ENCODE measurements at places on chromosomes 12 and 14.

DNA sequence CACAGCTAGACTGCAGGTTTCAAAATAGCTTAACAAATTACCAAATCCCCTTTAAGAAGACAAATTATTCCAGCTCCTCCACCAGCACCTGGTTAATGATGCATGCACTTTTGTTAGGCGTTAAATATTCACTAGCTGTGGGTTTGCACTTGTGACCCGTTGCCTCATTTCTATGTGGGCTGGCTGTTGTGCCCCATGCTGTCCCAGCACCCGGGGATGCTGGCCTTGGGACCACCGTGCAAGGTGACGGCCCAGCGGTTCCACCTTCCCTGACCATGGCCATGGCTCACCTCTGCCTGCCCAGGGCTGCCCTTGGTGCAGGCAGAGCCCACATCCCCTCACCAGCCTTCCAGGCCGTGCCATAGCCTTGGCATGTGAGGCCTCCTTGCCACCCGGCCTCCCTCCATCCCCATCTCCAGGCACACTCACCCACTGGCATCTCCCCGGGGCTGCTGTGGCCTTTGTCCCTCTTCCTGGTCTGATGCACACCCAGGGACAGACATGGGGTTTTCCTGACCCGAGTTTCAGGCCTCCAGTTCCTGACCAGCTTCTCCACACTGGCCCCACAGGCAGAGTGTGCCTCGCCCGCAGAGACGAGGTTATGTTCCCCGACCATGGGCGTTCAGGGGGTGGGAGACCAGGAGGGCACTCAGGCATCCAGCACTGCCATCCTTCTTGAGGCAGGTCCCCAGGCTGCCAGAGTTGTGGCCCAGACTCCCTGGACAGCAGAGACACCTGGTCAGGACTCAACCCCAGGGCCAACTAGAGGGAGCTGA is 20.3 kb upstream of the C14orf180 start:
- DNase-seq = no peak

DNA sequence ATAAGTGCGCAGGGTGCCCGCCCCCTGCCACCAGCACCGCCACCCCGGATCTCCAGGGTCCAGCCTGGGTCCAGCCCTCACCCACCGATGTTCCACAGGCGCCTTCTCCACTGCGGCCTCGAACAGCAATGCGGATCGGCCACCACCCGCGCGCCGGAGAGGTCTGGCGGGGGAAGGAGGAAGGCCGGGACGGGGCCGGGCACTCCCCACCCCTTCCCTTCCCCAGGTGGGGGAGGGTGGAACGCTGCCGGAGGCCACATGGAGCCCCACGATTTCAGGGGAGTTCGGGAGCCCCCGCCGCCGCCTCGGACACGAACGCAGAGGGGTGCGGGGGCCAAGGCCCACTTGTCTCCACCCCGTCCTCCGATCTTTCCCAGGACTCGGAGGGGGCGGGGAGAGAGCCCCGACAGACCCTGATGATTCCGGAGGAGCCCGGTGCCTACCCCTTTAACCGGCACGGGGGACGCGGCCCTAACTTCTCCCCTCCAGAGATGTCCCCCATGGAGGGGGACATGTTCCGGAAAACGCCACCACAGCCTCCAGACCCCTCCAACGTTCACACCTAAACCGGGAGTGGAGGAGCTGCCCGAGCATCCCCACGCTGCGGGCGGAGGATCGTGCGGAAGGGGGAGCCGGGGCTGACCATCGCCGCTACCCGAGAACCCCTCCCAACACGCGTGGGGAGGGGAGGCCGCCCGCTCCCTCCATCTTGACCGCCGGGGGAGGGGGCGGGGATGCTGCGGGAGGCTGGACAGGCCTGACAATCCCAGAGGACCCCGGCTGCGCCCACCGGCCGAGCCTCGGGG is 1.1 kb downstream of the ATXN2 start:
- DNase-seq = no peak

- DNase-seq = no peak
These were observed 17.3 kb upstream of the TMPRSS12 start for GRCh38 chr12:50825372-50825838.

DNA sequence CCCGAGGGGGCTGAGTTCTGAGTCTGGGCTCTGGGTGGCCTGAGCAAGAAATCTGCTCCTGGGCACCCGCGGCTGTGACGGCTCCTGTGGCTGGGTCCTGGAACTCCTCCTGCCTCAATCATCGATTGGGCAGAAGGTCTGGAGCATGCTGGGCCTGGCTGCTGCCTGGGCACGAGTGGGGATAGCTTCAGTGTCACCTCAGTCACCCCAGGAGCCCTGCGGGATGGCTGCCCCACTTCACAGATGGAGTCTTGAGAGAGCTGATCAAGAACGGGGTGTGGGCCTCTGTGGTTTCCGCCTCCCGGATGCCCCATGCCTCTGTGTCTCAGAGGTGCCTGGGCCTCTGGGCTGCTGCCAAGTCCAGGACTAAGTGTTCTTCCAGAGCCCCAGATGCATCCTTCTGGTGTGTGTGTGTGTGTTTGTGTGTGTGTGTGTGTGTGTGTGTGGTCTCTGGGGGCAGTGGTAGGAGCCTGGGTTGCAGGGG is 185.6 kb upstream of the C14orf180 start:
- DNase-seq = peak; percentile 79

DNA sequence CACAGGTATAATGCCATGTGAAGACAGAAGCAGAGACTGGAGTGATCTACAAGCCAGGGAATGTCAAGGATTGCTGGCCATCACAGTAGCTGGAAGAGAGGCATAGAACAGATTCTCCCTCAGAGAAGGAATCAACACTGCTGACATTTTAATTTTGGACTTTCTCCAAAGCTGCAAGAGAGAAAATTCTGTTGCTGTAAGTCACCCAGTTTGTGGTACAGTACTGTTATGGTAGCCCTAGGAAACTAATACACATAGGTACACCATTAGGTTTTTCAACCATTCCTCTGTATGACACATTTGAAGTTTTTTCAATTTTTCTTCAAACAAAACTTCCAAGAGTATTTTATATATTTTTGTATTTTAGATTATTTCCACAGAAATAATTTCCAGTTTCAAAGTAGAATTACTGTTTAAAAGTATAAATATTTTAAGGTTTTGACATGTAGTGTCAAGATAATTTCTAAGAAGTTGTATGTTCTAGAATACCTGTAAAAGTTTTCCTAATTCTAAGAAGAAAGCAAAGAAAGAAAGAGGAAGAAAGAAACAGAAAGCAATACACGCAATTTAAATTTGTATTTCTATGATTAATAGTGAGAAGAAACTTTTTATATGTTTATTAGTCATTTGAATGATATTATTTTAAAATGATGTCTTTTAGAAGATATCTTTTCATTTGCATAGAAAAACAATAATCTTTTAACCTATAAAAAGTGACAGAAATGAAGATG is 64.9 kb upstream of the CATSPERB start:
- no peak for DNase-seq

GRCh38 chr12:58592475-58593207 is 327.7 kb downstream of the LRIG3 start:
- no peak for DNase-seq

DNA sequence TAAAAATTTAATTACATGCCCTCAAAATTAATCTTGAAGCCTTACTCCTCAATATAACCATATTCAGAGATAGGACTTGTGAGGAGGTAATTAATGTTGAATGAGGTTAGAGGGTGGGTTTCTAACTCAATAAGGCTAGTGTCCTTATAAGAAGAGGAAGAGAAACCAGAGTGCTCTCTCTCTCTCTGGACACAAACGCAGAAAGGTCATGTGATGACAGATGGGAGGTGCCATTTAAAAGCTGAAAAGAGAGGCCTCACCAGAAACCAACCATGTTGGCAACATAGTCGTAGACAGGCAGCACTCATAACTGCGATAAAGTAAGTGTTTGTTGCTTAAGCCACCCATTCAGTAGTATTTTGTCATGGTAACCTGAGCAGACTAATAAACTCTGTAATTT is 378.5 kb upstream of the LMO3 start:
- no peak for DNase-seq

DNA sequence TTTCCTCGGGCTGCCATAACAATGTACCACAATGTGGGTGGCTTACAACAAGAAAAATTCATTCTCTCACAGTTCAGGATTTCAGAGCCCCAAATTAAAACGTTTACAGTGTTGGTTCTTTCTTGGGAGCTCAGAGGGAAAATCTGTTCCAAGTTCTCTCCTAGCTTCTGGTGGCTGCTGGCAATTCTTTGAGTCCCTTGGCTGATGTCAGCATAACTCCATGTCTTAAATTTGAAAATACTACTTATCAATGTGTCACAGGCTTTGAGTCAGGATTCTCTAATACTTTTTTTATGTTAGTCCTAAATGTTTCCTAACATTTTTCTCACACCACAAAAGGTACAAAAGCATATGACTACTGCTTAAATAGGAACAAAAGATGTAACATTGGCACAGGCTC is 198.4 kb upstream of the ATXN7L3B start:
- DNase-seq = no peak

GRCh38 chr12:47875746-47876439 is 28.9 kb downstream of the VDR start:
- no peak for DNase-seq

DNA sequence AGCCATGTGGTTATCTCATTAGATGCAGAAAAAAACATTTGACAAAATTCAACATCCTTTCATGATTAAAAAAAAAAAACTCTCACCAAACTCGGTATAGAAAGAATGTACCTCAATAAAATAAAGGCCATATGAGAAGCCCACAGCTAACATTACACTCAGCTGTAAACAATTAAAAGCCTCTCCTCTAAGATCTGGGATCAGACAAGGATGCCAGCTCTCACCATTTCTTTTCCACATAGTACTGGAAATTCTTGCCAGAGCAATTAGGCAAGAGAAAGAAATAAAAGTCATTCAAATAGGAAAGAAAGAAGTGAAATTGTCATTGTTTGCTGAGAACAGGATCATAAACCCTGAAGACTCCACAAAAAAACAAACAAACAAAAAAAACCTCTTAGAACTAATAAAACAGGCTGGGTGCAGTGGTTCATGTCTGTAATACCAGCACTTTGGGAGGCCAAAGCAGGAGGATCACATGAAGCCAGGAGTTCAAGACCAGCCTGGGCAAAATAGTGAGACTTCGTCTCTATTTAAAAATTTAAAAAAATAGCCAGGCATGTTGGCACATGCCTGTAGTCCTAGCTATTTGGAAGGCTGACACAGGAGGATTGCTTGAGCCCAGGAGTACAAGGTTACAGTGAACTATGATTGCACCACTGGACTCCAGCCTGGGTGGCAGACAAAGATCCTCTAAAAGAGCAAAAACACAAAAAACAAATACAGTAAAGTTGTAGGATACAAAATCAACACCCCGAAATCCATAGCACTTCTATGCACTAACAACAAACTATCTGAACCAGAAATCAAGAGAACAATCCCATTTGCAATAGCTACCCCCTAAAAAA is 114.4 kb downstream of the FOXA1 start:
- no peak for DNase-seq

DNA sequence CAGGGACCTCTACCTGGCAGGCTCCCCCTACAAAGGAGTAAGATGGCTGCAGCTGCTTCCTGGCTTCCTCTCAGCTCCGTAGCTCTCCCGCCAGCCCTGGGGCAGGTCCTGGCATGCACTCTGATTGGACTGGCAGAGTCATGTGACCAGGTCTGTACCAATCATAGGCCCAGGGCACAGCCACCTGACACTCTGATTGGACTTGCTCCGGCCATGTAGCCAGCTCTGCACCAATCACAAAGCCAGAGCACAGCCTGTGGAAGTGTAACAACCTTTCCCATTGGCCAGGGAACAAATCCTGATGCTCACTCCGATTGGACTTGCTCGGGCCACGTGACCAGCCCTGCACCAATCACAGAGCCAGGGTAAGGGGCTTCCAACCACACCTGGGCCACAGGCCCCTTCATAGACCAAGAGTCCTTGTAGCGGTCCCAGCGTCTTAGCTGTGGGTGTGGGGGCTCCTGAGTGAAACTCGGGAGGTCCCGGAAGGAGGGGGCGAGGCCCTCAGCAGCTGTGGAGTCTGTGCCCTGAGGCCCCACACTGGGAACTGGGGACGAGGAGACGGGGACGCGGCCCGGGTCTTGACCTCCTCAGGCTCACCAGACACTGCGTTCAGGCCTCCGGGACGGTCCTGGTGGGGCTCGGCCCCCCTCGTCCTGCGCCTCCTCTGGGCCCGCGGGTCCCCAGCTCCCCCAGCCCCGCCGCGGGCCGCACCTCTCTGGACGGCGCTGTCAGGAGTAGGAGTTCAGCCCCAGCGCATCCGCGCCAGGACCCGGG is 210.6 kb downstream of the ADGRD1 start:
- DNase-seq = no peak

DNA sequence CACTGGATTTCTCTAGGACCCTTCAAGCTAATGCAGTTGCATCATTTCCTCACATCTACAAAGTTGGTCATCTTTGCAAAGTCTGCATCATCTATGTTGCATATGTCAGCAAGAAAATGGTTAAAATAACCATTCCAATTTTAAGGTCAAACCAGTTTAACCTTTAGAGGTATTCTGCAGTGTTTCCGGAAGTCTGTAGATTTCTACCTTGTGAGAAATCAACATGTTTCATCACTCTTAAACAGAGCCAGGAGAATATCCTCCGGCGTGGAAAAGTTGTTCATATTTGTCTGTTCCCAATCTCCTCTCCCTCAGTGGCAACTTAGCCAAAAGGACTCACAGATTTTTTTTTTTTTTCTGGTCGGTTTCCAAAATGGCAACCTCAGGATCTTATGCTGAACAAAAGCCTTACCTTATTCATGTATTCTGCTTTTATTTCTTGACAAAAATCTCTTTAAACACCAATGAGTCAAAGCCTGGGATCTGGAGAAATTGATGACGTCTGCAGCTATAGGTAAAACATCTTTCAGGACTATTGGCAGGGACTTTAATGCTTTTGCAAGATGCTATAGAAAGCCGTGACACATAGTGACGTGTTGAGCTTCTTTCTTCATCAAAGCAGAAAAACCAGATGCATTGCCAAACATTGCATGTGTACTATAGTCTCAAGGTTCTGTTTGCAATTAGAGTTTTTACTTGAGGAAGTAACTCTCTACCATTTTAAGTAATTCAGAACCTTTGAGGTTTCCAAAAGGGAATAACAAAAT is 16.0 kb upstream of the CDK17 start:
- DNase-seq = no peak

DNA sequence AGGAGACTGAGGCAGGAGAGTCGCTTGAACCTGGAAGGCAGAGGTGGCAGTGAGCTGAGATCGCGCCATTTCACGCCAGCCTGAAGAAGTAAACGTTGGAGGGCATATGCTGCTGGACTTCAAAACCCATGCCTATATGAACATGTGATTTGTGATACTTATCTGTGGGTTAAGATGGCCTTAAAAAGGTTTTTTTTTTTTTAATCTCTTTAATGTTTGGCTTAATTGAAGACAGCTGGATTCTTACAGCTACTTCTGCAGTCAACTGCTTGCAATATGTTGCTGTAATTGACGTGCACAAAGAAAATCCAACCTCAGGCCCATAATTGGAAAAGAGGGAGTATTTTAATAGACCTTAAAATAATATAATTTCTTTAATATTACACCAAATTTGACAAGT is 1.5 kb upstream of the B3GNT4 start:
- DNase-seq = no peak

DNA sequence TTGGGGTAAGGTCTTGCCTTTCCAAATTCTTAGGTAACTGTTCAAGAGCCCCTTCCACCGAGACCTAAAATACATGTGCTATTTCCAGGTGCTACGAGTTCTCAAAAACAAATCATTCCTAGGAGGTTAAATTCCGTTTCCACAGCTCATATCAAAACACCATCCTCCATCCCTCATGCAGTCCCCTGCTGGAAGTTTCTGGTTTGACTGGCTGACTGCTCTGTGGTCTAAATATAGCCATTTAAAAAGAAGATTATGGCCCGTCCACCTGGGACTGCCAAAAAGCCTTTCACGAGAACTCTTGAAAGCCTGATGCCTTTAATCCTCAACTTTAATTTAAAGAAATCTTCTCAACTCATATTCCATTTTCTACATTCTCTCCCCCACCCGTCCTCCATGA is 201.5 kb upstream of the MYL2 start:
- DNase-seq = no peak

Measured in CD4-positive, alpha-beta T cell treated with Interleukin-15 for 1 hour (primary cell).